Right cardiac atrium (tissue), 5 donors: ENCODE measurements at places on chromosomes 13 and 19.
A peak's percentile ranks its signal among the peaks of the same experiment; 100 is the strongest.

DNA sequence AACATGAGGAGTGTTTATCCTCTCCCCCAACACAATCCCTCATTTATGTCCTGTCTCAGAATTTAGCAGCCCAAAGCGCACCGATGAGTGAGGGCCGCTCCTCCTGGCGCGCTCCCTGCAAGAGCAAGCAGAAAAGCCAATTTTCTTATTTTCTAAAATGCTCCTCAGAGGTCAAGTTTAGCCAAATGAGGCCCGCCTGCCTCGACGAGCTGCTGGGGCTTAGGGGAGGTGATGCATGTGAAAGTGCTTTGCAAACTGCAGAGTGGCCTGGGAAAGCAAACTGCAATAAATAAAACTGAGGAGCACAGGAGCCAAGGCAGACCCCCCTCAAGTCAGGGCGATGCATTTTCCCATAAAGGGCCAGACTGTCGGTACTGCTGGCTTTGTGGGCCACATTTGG, 29.0 kb downstream of the CAPS start:
- no peak for DNase-seq

DNA sequence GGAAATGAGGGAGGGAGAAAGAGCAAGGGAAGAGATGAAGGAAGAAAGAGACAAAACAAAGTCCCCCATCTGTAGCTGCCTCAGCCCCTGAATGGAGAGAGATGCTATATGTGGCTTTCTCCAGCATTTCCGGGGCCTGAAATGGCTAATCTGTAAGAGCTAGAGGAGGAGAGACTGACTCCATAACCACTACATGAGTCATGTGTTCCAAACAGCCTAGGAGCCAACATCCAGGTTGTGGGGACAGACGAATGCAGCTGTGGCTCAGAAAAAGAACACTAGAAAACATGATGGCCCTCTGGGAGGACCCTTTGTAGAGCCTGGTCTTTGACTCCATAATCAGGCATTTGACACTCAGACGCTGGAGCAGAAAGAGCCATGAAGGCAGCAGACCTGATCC, 292.0 kb upstream of the ZNF507 start:
- no peak for DNase-seq

DNA sequence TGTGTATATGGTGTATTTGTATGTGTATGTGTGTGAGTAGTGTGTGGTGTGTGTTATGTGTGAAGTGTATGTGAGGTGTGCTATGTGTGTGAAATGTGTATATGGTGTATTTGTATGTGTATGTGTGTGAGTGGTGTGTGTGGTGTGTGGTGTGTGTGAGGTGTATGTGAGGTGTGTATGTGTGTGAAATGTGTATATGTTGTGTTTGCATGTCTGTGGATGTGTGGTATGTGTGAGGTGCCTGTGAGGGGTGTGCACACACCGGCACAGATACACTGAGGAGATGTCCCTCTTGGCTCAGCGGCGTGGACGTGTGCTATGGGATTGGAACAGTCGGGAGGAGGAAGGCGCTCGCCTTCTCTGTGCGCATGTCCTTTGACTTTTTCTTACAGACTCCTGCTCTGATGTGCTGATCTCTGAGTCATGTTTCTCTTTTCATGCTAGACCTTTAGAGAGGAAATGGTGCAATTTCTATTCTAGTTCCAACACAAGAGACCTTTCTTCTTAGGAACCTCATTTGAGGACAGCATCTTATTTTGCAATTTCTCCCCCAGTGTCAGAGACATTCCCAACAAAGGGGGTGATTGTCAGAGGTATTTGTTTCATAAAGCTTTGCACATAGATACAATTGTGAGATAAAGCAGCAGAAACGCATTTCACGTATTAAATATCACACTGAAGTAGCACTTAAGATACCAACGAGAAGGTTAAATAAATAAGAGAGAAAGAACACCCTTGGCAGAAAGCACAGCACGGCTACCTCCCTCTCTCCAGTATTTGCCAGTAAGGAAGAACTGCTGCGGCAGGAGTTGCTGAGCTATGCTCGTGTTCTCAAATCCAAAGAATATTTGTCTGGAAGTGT, 11.3 kb upstream of the TNFRSF19 start:
- DNase-seq: peak; percentile 80

- no peak for DNase-seq
Observed at GRCh38 chr13:32415019-32415418, 12.9 kb downstream of the N4BP2L1 start.
